ENCODE measurements at places on chromosomes 11 and 22. TPM values are rescaled to one million over a fixed set of nuclear protein-coding genes. Genes with fewer than 3 reads are reported as not detected.

- DNase-seq, result no peak
Observed at GRCh38 chr22:27930331-27931060, 11.4 kb upstream of the PITPNB start.

- peak; percentile 41 for DNase-seq
Observed at GRCh38 chr11:9461760-9462134, 935 bp downstream of the ZNF143 start.

DNA sequence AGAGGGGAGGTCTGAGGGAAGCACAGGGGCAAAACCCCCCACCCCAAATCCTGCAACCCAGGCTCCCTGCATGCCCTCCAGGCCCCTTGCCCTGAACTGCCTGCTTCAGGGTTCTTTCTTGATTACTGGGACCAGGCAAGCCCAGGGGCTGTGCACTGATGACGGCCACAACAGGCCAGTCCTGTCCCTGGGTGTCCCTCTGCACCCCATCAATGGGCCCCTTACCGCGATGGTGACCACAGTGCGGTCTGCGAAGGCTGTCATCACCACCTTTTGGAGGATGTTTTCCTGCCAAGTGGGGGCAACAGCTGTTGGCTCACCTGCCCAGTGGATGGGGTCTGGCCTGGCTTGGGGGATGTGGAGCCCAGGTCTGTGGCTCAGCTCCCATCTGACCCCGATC, 5.0 kb upstream of the KCNJ11 start:
- no peak for DNase-seq

GRCh38 chr11:60080535-60080934, 7.9 kb upstream of the MS4A2 start:
- no peak for DNase-seq

DNA sequence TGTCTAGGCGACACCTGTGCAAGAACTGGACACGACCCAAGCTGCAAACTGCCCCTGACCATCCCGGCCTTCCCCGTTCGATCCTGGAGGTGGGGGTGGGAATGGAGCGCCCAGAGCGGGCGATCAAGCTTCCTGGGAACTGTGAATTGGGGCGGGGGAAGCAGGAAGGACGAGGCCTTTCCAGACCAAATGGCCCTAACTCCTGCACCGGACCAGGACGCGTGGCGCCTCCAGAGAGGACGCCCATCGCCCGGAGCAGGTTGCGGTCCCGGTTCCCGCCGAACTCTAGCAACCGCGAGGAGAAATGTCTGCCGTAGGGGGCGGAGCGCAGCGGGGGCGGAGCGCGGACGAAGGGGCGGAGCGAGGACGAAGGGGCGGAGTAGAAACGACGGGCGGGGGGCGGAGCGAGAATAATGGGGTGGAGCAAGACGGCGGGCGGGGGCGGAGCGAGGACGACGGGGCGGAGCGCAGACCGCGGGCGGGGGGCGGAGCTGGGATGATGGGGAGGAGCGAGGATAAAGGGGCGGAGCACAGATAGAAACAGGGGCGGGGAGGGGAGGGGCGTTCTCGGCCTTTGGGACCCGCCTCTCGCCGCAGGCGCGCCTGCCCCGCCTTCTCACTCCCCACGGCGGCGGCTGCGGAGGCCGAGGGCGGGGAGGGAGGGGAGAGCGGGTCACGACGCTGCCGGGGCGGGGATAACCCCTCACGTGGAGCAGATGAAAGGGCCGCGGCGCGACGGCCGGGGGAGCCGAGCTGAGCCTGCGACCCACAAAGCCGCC, at the start of gene ZNRF3:
ZNRF3 (plus strand) TSS at position 695 of the 779 bp plus-strand sequence. CDS start 195 bp downstream, outside the sequence.
- DNase-seq, result peak; percentile 96

DNA sequence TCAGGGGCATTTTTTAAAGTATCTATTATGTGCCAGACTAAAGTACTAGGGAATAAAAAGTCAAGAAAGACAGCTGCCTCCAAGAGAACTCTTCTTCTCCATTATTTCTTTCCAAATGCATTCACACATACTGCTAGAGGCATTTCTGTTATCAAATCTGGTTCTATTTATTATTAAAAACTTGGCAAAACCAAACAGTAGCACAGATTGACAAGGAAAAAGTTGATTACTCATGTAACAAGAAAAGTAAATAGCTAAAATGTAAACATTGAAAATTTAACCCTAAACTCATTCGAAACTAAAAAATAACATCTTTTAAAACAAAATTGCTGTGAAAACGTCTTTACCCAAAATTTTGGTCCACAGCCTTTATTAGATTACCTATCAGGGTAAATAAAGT, 132.9 kb upstream of the GUCY1A2 start:
- no peak for DNase-seq

KDELR3 gene
- 15.7 TPM for total RNA-seq

OR52E8 gene
- not detected for total RNA-seq

STK33 gene
- 0.65 TPM for total RNA-seq

DNA sequence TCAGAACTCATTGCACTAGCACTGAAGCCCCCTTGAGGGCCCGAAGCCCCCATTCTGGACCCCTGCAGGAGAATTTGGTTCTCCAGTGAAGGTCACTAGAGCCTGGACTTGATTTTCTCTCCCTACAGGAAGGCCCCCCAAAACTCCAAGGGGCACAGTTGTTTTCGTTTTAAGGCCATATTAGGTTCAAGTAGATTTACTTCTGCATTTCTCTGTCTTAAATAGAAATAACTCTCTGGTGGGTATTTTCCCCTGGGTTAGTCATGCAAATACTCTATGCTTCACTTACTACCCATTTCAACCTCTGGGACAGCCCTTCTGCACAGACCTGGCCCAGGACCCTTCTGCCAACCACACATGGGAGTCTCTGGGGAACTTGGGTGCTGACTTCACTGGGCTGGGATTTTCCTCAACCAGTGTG, 41.6 kb downstream of the WEE1 start:
- no peak for DNase-seq

DNA sequence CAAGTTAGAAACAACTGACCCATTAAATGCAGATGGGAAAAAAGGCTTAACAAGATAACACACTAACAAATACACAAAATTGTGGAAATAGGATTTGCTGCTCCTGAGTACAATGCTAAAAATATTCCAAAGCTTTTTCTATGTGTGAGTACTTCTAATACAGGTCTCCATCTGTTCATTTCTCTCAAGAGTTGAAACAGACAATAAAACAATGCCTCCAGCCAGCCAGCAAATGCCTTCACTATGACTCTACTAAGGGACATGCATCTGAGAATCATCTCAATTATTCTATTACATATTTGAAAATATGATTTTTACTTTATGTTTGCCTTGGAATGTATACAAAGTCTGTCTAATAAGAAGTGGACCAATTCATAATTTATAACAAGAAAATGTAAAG, 119.0 kb downstream of the CADM1 start:
- no peak for DNase-seq

- DNase-seq, result no peak
Observed at GRCh38 chr11:133230431-133230830, 301.9 kb downstream of the OPCML start.

DNA sequence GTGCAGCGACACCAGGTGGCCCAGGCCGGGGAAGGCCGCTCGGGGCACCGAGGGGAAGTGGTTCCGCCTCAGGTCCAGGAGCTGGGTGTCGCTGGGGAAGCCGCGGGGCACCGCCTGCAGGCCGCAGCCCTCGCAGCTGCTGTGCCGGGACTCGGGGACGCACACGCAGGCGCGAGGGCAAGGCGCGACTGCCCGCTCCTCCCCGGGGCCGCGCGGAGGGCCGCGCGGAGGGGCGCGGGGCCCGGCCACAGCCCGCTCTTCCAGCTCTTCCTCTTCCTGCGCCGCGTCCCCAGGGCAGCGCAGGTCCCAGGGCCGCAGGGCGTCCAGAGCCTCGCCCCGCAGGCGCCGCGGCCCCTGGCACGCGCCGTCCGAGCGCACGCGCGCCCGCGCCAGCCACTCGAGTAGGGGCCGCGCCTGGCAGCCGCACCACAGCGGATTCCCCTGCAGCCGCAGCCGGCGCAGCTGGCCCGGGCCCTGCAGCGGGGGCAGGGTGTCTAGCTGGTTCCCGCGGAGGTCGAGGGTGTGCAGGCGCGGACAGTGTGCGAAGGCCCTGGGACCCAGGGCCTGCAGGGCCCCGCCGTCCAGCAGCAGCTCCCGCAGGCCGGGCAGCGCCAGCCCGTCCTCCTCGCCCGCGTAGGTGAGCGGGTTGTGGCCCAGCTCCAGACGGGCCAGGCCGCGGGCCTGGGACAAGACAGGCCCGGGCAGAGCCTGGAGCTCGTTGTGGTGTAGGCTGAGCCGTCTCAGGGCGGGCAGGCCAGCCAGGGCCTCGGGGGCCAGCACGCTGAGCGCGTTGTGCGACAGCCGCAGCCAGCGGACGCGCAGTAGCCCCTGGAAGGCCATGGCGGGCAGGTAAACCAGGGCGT, 2.8 kb downstream of the CHADL start:
- DNase-seq, result peak; percentile 42

GRCh38 chr11:57974848-57975601, 48.7 kb upstream of the OR9Q1 start:
- no peak for DNase-seq

- DNase-seq, result no peak
Observed at GRCh38 chr11:68357568-68357967, 45.2 kb downstream of the LRP5 start.

DNA sequence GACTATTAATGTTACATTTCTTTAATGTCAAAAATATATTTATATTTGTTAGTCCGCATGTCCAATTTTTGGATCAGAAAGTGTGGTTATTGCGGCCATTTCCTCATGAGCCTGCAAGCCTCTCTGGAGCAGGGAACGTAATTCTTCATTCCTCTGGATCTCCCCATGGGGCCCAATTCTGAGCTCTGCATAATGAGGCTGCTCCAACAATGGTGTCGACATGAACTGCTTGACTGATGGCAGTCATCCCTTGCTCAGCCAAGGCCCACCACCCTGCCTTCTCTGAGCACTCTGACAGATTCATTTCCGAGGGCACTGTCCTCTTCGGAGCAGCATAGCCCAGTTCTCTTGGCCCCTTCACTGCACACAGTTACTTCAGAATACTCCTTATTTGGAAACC, 3.1 kb upstream of the HEPACAM start:
- DNase-seq, result no peak

TMEM123 gene
- total RNA-seq, result 169 TPM

HYLS1 gene
- 6.9 TPM for total RNA-seq

DNA sequence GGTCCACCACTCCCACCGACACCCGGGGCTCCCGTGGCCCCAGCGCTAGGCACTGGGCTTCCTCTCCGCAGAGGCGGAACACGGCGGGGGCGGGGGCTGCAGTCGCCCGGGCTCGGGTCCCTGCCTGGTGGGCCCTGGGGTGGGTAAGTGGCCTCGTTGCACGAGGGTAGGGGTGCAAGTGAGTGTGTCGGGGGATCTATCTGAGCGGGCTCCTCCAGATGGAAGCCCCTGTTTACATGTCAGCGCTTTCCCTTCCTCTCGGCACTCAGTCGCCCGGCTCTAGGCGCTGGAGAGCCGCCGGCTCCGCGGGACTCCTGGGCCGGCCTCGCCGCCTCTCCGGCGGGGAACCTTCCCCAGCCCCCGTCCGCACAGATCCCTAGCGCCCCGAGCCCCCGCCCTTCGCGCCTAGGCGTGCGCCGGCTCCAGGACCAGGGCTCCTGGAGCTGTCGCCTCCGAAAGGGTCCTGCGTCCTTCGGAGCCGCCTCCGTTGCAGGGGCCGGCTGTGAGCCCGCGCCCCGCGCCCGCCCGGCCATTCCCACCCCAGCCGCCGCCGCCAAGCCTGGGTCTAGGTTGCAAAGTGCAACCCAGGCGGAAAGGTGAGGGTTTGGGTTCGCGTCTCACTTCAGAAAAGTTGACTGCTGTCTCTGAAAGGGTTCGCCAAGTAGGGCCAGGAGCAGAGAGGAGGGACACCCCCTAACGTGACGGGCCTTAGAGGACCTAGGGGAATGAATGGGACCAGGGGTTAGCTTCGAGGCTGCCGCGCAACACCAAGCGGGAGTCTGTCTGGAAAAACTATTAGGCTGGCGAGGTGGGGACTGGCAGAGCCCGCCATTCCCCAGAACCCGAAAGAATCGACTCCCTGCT, 978 bp downstream of the FLI1 start:
- DNase-seq, result peak; percentile 35

GRCh38 chr22:39616781-39617180, 46.2 kb downstream of the CACNA1I start:
- DNase-seq, result no peak

GRCh38 chr22:43424201-43424600, 12.4 kb downstream of the MPPED1 start:
- DNase-seq, result no peak

SERPING1 gene
- total RNA-seq, result 0.40 TPM

- DNase-seq, result no peak
Observed at GRCh38 chr11:119347940-119348605, 1.6 kb upstream of the MFRP start.

GRCh38 chr11:76493626-76494539, 49.1 kb downstream of the EMSY start:
- no peak for DNase-seq

- no peak for DNase-seq
Observed at GRCh38 chr11:131592152-131592551, 221.7 kb downstream of the NTM start.

All from lung microvascular endothelial cell (primary cell).